Heart right ventricle (tissue), 16 donors: ENCODE measurements at places on chromosomes 5 and 9.
A peak's percentile ranks its signal among the peaks of the same experiment; 100 is the strongest.

GRCh38 chr9:129495620-129496472 lies 125.1 kb downstream of the C9orf50 start:
- H3K36me3 ChIP-seq: peaks cover 19% of the 10 kb centered on the region
- H3K4me3 ChIP-seq: peak overlapping the region; percentile 50
- peak overlapping the region; percentile 100 for H3K27ac ChIP-seq
- peaks cover 87% of the 10 kb centered on the region for H3K4me1 ChIP-seq
- H3K27me3 ChIP-seq: no peaks in the 10 kb centered on the region

- no peaks in the 10 kb centered on the region for H3K27me3 ChIP-seq
- H3K4me3 ChIP-seq: no peak overlapping the region
- H3K27ac ChIP-seq: no peak overlapping the region
- H3K4me1 ChIP-seq: peaks cover 12% of the 10 kb centered on the region
Observed at GRCh38 chr5:179237770-179238627, 107.3 kb downstream of the ADAMTS2 start.

DNA sequence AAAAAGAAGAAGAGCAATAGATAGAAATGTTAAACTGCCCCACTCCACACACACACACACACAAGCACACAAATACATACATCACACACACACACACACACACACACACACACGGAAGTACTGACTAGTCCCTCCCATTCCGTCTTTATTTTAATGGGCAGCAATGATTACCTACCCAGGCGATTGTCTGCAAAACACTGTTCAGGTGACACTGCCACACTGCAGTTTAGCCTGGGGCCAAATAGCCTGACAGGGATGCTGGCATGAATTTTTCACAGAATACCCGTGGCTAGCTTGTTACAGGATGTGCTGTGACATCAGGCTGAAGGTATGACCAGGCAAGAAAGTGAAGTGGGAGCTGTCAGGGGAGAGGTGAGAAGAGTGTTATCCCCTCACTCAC lies 86.9 kb downstream of the FRMD3 start:
- H3K4me1 ChIP-seq: no peaks in the 10 kb centered on the region
- H3K36me3 ChIP-seq: no peaks in the 10 kb centered on the region
- H3K4me3 ChIP-seq: no peak overlapping the region
- H3K27me3 ChIP-seq: no peaks in the 10 kb centered on the region
- no peak overlapping the region for H3K27ac ChIP-seq
- DNase-seq: no peak

- H3K4me3 ChIP-seq: no peak overlapping the region
- H3K27me3 ChIP-seq: peaks cover 29% of the 10 kb centered on the region
- H3K36me3 ChIP-seq: no peaks in the 10 kb centered on the region
- peaks cover 28% of the 10 kb centered on the region for H3K4me1 ChIP-seq
Observed at GRCh38 chr5:1006656-1007071, 1.9 kb upstream of the NKD2 start.

DNA sequence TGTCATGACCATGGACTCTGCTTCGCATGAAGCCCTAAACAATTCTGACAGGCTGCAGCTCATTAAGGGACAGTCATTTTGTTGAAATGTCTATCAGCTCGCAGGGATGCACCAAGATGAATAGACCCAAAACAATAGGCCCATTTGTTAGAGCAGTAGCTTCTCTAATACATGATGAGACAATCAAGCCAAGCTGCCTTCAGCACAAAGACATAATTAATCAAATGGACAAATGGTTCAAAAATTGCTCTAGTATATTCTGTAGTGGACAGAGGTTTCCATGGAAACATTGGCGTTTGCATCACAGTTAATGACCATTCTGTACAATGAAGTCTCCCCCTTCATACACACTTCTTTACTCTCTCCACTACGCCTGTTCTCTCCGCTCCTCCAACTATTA lies 274.6 kb downstream of the ANXA1 start:
- no peaks in the 10 kb centered on the region for H3K27me3 ChIP-seq
- no peaks in the 10 kb centered on the region for H3K4me1 ChIP-seq
- H3K27ac ChIP-seq: no peak overlapping the region
- no peak for DNase-seq

DNA sequence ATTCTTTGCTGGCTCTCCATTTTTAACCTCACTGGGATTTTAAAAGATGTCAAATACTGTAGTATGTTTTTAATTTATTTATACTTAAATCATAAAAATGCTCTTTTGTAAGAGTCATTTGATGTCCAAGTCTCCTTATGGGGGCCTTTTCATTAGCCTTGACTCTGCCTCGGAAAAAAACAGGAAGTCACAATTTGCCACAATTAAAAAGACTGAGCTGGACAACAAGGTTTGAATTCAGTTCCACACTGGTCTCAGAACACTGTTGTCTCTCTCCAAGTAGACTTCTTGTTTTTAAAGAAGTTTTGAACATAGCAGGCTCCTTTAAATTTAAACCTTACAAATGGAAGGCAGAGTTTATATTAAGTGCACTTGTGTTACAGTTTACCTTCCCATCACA lies 444.2 kb downstream of the ACTL7B start:
- no peak for DNase-seq
- H3K27me3 ChIP-seq: no peaks in the 10 kb centered on the region
- peaks cover 11% of the 10 kb centered on the region for H3K4me1 ChIP-seq
- no peaks in the 10 kb centered on the region for H3K36me3 ChIP-seq
- H3K4me3 ChIP-seq: no peak overlapping the region
- no peak overlapping the region for H3K27ac ChIP-seq

DNA sequence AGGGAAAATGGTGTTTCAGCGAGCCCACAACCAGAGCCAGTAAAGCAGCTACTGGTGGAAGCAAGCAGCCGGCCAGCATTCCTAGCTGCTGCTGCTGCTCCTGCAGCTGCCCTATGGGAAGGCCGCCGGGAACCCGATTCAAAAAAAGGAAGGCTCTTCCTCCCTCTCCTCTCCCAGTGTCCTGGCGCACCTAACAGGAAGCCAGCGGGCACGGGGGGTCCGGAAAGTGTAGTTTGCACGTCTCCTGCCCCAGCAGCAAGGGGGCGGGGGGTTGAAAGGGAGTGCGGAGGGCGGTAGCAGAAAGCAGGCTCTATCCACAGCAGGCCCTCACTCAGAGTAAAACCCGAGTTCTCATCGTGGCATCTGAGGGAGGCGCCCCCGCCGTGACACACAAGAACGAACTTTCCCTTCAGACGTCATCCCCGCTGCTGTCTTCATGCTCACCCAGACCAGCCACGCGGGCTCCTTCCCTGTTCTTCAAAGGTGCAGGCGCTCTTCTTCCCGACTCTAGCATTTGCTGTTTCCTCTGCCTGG lies 16.5 kb downstream of the GRXCR2 start:
- no peaks in the 10 kb centered on the region for H3K36me3 ChIP-seq
- peak; percentile 23 for DNase-seq
- no peaks in the 10 kb centered on the region for H3K4me1 ChIP-seq

DNA sequence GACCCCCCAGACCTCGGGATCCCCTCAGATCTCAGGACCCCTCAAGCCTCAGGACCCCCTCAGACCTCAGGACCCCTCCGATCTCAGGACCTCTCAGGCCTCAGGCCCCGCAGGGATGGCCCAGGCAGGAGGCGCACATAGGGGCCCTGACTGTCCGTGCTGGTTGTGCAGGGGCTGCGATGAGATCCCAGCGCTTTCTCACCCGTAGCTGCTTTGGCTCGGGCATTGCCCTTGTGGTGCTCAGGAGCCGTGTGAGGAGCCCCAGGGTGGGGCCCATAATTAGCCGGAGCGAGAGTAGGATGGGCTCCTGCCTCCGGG lies 680 bp upstream of the LPCAT1 start:
- peak overlapping the region; percentile 96 for H3K27ac ChIP-seq
- H3K4me1 ChIP-seq: peaks cover 18% of the 10 kb centered on the region
- DNase-seq: no peak
- H3K27me3 ChIP-seq: no peaks in the 10 kb centered on the region
- H3K4me3 ChIP-seq: peak overlapping the region; percentile 75
- H3K36me3 ChIP-seq: no peaks in the 10 kb centered on the region

- no peaks in the 10 kb centered on the region for H3K36me3 ChIP-seq
- no peak overlapping the region for H3K4me3 ChIP-seq
- no peak overlapping the region for H3K27ac ChIP-seq
- no peak for DNase-seq
- peaks cover 30% of the 10 kb centered on the region for H3K4me1 ChIP-seq
Observed at GRCh38 chr9:35862328-35862727, 7.9 kb downstream of the OR13J1 start.

- no peak for DNase-seq
- H3K4me1 ChIP-seq: no peaks in the 10 kb centered on the region
- H3K27ac ChIP-seq: no peak overlapping the region
- no peak overlapping the region for H3K4me3 ChIP-seq
Observed at GRCh38 chr5:119418606-119419100, 33.6 kb upstream of the HSD17B4 start.

DNA sequence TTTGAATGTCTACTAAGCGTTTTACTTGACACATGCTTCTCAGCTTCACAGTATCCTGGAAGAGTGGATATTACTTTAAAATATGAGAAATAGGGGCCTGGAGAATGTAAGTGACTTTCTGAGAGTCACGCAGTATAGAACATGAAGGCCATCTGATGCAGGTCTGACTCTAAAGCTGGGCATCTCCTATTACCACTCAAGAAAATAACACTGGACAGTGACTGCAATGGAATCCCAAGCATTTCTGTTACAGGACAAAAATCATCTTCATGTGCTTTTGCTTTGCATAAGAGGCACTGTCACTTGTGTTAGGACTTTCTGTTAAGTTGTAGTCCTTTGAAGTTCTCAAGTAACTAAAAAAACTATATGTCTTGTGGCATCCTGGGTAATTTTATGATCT lies 335.5 kb downstream of the FBXL7 start:
- peaks cover 57% of the 10 kb centered on the region for H3K4me1 ChIP-seq
- no peaks in the 10 kb centered on the region for H3K36me3 ChIP-seq
- no peak overlapping the region for H3K27ac ChIP-seq
- no peak overlapping the region for H3K4me3 ChIP-seq
